CD4-positive, alpha-beta T cell (primary cell): ENCODE measurements at places on chromosomes 6 and 20.

- DNase-seq = no peak
Measured at GRCh38 chr6:16705081-16705993, 55.9 kb downstream of the ATXN1 start.

GRCh38 chr6:38127284-38127683, 307.8 kb downstream of the ZFAND3 start:
- no peak for DNase-seq

- DNase-seq = no peak
Measured at GRCh38 chr6:110687326-110687725, 127.9 kb downstream of the CDK19 start.

- DNase-seq = peak; percentile 47
Measured at GRCh38 chr20:21615617-21616080, 89.8 kb upstream of the PAX1 start.

GRCh38 chr6:32370505-32370904, 1.2 kb downstream of the TSBP1 start:
- DNase-seq = no peak

GRCh38 chr6:42010185-42010891, 40.0 kb upstream of the TAF8 start:
- DNase-seq = no peak

DNA sequence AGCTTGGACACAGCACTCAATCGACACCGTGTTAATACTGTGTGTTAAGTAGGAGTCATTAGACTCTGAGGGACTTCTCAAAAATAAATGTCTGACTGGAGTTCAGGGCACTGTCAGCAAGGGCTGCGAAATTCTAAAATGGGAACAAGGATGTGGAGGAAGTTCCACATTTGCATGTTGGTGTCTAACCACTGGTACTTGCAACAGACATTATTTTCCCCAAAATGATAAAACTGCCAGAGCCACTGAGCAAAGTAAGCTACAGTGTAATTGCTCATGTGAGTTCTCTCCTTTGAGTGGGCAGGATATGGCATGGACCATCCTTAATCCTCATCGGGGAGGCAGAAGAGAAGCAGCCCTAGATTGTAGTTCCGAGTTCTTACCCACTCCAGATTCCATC, 215.9 kb downstream of the SLC24A3 start:
- DNase-seq = no peak

DNA sequence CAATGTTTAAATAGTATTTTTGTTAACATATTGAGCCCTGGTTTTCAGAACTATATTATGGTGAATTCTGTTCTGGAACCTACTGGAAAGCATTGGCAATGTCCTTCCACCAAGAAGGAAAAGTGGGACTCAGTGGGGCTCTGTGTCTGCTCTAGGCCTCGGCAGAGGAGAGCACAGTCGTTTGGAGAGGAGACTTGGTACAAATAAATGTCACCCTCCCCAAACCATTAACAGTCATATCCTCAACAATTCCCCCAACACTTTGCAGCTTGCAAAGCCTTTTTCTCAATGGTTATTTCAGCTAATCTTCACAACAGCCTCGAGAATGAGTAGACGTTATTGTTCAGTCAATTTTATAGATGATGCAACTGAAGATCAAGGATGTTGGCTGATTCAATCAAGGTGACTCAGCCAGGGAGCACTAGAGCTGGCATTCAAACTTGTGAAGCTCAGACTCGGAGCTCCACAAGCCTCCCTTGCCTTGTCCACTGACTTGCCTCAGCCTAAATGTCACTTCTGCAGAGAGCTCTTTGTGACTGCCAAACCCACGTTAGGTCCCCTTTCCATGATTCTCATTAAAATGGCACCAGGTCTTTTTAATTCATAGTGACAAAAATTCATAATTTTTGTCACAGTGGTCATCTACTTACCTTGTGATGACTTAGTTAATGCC, 60.6 kb downstream of the TOX2 start:
- DNase-seq = no peak
